Stimulated activated CD8-positive, alpha-beta memory T cell treated with anti-CD3 and anti-CD28 coated beads, Interleukin-4, amount 100 ng/mL, for 1 hour (primary cell): ENCODE measurements at places on chromosomes 12 and 14.

DNA sequence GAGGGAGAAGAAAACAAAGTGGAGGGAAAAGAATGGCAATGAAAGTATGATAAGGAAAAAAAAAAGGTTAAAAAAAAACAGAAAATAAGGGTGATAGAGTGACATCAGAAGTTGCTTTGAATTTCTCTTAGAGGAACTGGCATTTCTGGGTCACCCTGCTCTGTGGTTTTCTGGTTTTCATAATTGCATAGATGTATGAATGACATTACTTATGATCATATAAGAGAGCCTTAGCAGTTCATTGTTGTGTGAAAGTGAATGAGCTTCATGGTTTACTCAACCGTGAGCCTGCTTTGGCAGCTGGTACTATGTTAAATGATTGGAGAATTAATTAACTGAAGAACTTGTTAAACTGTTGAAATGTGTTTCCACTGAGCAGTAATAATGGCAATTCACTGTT, 336.4 kb upstream of the FBXO33 start:
- DNase-seq: no peak

DNA sequence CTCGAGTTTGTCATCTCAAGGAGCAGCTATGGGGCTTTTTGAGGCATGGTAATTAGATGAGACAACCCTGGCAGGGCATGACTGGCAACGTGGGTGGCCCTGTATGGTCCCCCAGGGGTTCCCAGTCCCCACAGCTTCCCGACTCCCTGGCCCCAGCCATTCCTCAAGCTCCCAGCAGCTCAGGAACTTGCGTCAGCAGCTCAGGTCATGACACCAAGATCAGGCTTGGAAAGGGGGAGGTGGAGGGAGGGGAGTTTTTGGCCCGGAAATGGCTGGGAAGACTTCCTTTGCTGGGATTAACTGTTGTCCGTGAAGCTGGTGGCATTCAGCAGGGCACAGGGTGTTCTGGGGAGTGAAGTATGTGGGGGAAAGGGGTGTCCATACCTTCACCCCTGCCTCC, 10.4 kb upstream of the NRIP2 start:
- DNase-seq: no peak

DNA sequence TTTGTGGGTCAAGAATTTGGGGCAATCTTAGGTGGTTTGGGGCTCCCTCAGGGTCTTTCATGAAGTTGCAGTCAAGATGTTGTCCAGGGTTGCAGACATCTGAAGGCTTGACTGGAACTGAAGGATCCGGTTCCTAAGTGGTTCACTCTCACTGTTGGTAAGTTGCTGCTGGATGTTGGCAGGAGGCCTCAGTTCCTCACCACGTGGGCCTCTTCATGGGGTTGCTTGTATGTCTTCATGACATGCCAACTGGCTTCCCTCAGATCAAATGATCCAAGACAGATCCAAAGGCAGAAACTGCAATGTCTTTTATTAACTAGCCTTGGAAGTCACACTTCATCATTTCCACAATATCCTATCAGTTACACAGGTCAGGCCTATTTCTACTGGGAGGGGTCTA, 49.2 kb downstream of the ARF6 start:
- no peak for DNase-seq

DNA sequence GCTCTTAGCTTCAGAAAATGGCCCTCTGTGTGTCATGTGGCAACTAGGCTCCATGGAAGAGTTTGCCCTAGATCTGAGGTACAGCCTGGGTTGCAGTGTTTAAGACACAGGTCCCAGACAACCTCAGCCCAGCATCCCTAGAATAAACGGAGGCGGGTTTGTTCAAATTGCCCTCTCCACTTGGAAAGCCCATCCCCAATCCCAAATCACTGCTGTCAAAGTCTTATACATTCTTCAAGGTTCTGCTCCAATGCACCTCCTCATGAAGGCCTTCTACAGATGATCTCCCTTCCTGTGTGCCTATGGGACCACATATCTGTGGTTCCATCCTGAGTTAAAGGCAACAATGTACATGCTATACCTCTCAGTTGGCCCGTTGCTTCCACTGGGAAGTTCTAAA, 289.8 kb downstream of the DPF3 start:
- DNase-seq: no peak

- no peak for DNase-seq
Measured at GRCh38 chr12:132719141-132719953, 8.7 kb downstream of the PGAM5 start.

- no peak for DNase-seq
Measured at GRCh38 chr12:124746649-124747425, 116.8 kb downstream of the SCARB1 start.

DNA sequence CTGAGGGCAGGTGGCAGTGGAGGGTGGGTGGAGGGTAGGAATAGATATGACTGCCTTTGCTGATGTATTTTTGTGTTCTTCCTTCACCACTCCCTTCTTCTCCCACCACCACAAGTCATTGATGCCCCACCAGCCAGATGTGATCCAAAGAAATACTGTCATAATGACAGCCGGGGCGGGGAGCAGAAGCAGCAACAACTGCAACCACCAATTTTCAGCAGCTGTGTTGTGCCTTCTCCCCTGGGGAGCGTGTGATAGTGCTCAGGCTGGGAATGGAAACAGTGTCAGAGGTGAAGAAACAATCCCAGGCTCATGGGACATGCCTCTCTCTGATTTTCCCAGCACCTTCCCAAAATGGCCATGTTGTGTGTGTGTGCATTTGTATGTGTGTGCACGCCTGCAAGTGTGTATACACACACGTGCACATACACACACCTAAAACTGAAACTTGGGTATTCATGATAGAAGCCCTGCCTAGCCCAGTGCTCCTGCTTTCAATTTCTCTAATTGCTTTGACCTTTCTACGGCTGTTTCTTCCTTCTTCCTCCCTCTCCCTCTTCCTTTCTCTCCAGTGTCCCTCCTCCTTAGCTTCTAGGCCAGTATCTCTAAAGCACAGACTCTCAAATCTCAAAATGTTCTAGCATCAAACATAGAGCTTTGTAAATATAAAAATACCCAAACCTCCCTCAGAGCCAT, 299.2 kb upstream of the FKBP4 start:
- no peak for DNase-seq

- DNase-seq: no peak
Measured at GRCh38 chr12:6062757-6063735, 61.4 kb downstream of the VWF start.
